ENCODE measurements at places on chromosomes 7 and 10.

DNA sequence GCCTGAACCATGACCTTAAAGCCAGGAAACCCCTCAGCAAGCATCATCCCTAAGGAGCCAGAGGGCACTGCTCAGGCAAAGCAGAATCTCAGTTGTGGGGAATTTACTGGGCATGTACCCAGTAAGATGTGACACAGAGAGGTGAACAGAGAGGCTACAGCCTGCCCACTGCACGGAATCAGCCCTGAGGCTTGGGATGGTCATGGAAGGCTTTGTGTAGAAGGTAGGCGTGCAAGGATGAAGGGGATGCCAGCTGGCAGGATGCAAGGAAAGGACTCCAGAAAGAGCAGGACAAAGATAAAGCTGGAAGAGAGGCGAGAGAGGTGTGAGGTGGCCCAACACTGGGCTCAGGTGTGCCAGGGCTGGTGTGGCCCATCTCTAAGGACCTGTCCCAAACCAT is 2.4 kb upstream of the AIFM2 start:
- no peak for DNase-seq

- no peak for DNase-seq
These were observed 59.9 kb downstream of the KCNMA1 start for GRCh38 chr10:77577666-77578229.

DNA sequence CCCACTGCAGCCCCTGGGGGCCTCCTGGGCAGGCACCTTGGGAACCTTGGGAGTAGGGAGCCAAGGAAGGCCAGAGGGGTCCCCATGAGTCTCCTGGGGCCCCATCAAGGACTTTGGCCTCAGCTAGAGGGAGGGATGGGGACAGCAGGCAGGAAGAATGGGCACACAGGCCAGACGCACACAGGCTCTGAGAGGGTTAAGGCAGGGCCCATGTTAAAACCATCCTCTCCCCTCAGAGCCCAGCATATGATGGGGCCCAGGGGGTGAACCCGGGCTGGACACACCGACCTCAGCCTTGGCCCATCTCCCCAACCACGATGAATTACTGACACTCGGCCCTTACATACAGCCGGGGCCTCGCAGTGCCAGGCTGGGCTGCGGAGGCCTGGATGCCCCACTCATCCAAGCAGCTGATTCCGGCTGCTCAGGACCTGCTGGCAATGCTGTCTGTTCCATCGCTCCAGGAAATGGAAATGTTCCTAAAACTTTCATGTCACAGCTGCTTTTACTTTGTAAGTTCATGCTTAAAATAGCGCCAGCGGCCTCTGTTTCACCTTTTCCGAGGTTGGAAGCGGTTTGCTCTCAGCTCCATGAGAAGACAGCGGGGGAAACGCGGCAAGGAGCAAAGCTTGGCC is 17.3 kb upstream of the INPP5A start:
- no peak for DNase-seq

GRCh38 chr10:30861221-30861620 is 170.4 kb downstream of the ZNF438 start:
- no peak for DNase-seq

GRCh38 chr7:39086638-39087360 is 109.1 kb downstream of the POU6F2 start:
- DNase-seq, result no peak

- DNase-seq, result no peak
These were observed 81.1 kb upstream of the GTF2IRD1 start for GRCh38 chr7:74372511-74373111.

- no peak for DNase-seq
These were observed 266.3 kb downstream of the PPP1R3A start for GRCh38 chr7:113652501-113652900.

- no peak for DNase-seq
These were observed 33.5 kb downstream of the REEP3 start for GRCh38 chr10:63554657-63555056.

DNA sequence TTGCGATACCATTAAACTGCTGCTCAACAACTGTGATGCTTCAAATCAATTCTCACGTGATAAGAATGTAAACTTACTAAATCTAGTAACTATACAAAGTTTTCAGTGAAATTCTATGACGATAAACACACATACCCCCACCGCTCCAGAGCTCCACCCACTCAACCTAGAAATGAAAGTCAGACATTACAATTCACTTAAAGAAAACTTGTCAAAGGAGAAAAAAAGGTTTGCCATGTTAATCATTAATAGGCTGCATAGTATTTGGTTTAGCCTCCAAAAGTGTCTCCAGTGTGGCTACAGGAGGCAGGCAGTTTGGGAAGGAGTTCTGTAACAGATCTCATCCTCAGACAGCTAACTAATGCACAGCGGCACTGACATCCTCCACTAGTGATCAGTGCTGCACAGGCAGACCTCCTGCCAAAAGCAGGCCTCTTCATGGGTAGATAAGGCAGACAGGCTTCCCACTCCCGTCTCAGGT is 3.1 kb downstream of the HERPUD2 start:
- DNase-seq, result no peak

DNA sequence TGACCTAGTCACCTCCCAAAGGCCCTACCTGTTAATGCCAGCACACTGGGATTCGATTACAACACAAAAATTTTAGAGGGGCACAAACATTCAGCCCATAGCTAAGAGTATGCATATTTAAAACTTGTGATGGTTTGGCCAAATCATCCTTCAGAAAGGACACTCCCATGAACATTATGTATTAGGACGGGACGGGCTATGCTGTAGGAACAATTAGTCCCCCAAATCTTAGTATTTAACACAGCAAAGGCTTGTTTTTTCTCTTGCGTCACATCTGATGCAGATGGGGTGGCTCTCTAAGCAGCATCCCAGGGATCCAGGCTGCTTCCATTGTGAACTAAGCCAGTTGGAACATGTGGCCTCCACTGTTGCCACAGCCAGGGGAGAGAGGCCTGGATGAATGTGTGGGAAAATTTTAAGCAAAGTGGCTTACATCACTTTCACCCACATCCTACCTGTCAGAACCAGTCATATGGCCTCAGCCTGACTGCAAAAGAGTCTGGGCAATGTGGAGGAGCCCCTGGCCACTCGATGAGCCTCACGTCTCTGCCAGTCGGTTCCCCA is 26.6 kb downstream of the CHST3 start:
- no peak for DNase-seq

- no peak for DNase-seq
These were observed 375 bp upstream of the CHN2 start for GRCh38 chr7:29194206-29194593.

DNA sequence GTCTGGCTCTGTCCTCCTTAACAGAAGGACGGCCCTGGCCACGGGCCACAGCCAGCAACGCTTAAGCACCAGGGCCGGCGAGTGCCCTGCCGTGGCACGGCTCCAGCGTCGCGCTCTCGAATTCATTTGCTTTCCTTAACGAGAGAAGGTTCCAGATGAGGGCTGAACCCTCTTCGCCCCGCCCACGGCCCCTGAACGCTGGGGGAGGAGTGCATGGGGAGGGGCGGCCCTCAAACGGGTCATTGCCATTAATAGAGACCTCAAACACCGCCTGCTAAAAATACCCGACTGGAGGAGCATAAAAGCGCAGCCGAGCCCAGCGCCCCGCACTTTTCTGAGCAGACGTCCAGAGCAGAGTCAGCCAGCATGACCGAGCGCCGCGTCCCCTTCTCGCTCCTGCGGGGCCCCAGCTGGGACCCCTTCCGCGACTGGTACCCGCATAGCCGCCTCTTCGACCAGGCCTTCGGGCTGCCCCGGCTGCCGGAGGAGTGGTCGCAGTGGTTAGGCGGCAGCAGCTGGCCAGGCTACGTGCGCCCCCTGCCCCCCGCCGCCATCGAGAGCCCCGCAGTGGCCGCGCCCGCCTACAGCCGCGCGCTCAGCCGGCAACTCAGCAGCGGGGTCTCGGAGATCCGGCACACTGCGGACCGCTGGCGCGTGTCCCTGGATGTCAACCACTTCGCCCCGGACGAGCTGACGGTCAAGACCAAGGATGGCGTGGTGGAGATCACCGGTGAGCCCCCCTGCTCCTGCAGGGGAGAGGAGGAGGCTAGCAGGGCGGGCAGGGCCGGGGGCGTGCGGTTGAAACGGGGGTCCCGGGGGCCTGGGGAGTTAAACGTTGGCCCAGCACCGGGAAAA is at the start of gene HSPB1:
TSS of gene HSPB1 (plus strand) at position 327 of the 855 bp plus-strand sequence. CDS start at position 367, 40 bp downstream.
- peak; percentile 22 for DNase-seq

DNA sequence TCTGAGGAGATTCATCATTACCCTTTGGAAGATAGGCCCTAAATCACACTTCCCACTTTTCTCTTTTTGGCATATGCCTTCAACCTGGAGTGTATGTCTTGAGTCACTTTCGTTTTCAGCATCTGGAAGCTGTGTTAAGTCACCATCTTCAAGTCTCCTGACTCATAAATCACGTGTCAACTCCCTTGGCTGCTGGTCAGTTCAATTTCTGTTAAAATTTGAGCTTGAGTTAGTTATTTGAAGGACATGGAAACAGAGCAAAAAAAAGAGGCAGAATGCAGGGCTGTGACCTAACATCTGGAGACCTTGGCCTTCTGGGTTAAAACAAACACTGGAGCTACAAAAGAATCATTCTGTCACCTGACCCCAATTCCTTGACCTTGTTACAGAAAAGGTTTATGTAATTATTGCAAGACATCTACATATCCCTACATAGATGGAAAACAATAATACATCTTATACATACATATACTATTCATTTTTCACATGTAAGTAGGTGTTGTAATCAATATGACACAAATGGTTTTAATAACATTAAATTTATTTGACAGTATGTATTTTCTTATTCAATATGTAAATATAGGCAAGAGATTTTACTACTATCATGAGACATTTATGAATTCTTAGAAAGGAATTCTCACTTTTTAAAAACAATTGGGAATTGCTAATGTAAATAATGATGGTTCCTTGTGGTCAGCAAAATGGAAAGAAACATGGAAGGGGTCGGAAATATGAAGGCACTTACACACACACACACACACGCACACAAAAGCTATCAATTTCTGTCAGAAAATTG is 169.7 kb upstream of the PHYHIPL start:
- DNase-seq, result no peak

DNA sequence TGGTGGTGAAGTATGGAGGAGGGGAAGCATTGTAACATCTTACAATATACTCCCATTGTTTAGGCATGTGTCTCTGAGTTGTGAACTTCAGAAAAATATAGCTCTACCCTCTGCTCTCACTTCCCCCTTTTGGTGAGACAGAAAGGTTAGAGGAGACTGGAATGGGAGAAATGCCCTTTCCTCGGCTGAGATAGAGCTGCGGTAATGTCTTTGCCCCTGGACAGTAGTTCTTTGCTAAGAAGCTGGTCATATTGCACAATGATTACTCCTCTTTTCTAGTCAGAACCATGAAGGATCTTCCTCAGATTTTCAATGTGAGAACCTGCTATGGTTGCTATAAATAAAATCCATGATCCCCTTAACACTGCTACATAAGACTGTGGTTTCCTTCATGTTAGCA is 171.0 kb downstream of the SEM1 start:
- no peak for DNase-seq

- no peak for DNase-seq
These were observed 24.6 kb upstream of the BET1 start for GRCh38 chr7:94028768-94029167.

- DNase-seq, result no peak
These were observed 24.4 kb upstream of the ARHGAP12 start for GRCh38 chr10:31953080-31953479.

DNA sequence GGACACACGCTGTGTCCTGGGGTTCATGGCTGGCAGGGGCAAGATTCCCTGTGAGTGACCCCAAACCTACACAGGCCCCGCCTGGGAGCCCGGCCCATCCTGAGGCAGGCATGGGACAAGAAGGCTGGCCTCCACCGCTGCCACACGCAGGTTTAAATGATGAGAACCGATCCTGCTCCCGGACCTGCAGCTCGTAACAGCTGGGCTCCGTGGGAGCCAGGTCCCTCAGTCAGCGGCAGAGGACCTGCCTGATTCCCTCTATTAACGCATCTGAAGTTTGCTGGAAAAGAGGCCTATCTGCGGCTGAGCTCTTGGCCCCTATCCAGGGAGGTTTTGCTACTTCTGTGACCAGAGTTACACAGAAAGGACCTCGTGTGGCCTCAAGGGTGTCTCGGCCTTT is 112.3 kb downstream of the VIPR2 start:
- no peak for DNase-seq

DNA sequence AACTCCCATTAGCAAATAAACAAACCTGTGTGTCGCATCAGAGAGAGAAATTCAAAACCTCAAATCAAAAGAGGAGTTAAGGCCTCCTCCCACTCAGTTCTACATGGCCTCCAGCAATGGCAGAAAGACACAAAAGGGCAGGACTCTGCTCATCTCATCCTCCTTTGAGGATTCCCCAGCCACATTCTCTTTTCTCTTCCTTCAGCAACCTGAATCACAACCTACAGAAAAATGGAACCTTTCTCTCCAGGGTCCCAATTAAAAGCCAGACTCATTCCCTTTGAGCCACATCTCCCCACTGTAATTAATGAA is 7.9 kb downstream of the OSBPL3 start:
- DNase-seq, result no peak

GRCh38 chr10:121983852-121984251 is 5.1 kb upstream of the TACC2 start:
- no peak for DNase-seq

GRCh38 chr10:51965451-51965850 is 266.1 kb upstream of the CSTF2T start:
- no peak for DNase-seq

DNA sequence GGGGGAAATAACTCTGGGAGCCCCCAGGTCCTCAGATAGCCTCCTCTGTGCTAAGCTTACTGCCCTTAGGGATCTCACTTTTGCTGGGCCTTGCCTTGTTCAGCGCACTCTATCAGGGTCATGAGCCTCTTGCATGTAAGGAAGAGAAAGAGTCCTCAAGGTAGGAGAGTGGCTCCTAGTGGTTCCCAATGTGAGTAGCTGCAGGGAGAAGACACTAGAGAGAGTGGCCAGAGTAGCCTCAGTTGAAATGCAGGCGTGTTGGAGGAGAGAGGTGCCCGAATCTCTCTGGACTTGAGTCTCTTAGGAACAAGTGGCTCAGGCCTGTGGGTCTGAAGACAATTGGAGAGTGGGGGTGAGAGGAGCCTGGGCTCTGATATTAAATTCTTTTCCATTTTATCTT is 94.3 kb upstream of the SORCS3 start:
- DNase-seq, result no peak

DNA sequence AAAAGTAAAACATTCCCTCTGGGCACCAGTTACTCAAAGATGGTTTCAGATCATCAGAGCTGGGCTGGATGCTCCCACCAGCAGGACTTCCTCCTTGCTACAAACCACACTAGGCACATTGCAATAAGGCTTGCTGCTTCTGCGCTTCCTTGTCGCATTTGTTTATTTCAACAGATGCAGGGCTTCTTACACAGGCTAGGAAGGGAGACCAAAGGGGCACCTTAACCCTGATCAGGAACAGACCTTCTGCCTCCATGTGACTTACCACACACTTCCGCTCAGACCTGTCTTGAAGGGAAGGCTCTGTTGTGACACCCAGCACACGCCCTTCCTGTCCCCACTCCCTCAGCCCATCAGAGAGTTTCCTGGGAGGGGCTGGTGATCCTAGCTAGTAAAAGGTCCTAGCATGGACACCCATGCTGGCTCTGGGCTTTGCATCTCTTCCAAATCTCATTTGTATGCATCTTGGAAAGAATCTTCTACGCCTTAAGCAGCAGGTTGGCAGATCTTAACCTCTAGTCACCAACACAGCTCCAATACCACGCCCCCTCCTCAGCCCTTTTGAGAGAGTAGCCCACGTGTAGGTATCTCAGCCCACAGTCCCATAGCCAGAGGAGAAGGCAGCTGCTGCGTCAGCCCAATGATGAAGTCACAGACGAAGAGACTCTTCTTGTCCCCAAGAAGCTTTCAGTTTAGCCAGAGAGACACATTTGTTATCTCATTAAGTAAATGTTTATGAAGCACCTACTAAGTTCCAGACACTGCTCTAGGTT is 47.1 kb upstream of the SVIL start:
- peak; percentile 25 for DNase-seq
